ENCODE measurements at places on chromosomes 3 and 15. TPM values are rescaled to one million over a fixed set of nuclear protein-coding genes. Genes with fewer than 3 reads are reported as not detected.

DNA sequence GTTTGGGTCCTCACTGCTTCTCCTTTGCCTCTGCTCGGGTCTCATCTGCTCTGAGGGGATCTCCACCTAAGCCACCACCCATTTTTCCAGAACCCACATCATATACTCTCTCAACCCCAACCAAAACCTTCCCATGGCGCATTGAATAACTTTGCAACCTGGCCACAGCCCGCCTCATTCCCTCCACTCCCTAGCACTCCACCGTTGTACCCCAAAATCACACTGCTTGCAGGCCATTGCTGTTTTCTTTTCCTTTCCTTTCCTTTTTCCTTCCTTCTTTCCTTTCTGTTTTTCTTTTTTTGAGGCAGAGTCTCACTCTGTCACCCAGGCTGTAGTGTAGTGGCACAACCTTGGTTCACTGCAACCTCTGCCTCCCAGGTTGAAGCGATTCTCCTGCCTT, 3.1 kb upstream of the VPS18 start:
- no peak for DNase-seq

The IL12A gene
- 0.48 TPM for total RNA-seq

The ZNF385D gene
- 1.5 TPM for total RNA-seq

DNA sequence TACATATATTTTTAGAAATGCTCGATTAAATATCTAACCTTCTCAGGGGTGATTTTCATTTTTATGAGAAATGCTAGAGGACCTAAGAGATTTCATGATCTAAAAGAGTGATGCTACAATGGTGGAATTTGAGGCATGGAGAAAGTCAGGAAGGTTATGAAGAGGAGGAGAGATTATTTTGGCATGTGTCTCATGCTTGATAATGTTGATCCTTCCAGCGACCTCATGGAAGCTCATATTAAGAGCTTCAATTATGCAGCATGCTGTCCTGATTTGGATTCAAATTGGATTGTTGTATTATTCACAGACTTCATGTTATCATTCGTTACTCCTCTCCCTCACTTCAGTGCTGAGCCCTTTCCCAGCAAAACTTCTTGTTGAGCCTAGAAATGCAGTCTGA, 112.5 kb downstream of the RAP2B start:
- no peak for DNase-seq

The FEZF2 gene
- total RNA-seq = not detected

GRCh38 chr15:57357799-57358198, 18.5 kb upstream of the CGNL1 start:
- no peak for DNase-seq

The NAALADL2 gene
- total RNA-seq = 9.9 TPM

GRCh38 chr3:63588895-63589294, 63.6 kb upstream of the SNTN start:
- no peak for DNase-seq

The PBRM1 gene
- 56.1 TPM for total RNA-seq

- DNase-seq = no peak
These were observed 25.4 kb downstream of the GOLGB1 start for GRCh38 chr3:121724130-121724529.

DNA sequence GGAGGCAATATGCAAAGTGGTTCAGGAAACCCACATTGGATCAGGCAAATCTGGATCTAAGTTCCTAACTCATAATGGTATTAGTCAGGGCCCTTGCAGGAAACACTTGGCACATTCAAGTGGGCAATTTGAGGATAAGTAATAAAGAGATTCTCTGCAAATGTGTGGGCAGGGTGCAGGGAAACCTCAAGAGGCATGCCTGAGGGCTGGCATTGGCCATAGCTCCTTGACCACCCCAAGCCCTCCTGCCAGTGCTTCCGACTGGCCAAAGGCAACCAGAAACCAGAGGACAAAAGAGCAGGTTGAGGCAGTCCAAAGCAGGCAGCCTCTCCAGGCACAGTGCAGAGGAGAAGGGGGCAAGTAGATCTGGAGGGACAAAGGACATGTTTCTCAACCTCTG, 130.8 kb upstream of the SNTN start:
- DNase-seq = no peak

The C3orf20 gene
- total RNA-seq = not detected

- no peak for DNase-seq
These were observed 81.0 kb downstream of the FBXL2 start for GRCh38 chr3:33358172-33358781.

DNA sequence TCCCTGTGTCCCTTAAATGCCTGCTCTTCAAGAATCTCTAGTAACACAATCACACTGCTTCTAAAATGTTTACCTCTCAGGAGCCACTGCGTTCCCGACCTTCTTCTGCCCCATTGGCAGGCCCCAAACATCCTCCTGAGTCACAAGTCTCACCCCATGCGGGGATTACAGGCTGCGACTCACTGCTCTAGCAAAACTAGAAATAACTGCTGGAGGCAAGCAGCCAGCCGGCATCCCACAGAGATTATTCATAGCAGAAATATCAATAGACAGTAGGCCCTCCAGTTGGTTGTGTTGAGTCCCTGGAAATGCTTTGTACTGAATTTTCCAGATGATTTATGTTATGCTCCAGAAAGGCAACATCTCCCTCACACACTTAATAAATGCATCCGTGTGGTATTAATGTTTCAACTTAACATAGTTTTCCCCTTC, 64.8 kb downstream of the RFTN1 start:
- peak; percentile 82 for DNase-seq

- DNase-seq = no peak
These were observed 1237.9 kb downstream of the ROBO2 start for GRCh38 chr3:78277801-78278200.

The ELL3 gene
- 2.8 TPM for total RNA-seq

- peak; percentile 47 for DNase-seq
These were observed 27.9 kb upstream of the SLC12A8 start for GRCh38 chr3:125240496-125240895.

DNA sequence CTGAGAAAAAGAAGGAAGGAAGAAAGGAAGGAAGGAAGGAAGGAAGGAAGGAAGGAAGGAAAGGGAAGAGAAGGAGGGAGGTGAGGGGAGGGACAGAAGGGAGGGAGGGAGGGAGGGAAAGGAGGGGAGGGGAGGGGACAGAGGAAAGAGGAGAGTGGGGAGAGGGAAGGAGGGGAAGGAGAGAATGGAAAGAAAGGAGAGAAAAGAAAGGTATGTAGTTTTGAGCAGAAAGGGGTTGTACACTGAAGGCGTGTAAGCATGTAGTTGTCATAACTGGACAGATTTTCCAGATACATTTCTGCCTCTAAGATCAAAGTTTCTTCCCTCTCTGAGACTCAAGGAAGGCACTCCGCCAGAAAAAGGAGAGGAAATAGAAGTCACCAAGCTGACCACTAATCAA, 113.4 kb upstream of the KBTBD8 start:
- DNase-seq = no peak

The TOPAZ1 gene
- total RNA-seq = not detected

DNA sequence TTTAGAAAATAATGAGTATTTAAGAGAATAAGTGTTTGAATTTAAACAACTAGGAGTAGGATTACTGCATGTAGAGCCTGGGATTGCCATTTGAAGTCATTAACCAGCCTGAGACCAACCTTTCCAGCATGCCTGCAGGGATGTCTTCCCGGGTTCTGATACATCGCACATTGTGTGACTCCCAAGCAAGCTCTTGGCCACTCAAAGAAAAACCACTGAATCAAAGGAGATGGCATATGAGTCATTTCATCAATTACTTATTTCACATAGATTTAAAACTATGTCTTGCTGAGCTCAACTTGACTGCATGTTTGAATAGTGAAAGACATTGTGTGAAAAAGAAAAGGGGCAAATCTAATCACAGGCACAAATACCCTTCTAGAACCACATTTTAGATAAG, 15.0 kb upstream of the THBS1 start:
- DNase-seq = no peak

- DNase-seq = peak; percentile 85
These were observed 34.3 kb upstream of the ANKDD1A start for GRCh38 chr15:64877435-64877834.

The PSTPIP1 gene
- total RNA-seq = 6.0 TPM

The COLQ gene
- total RNA-seq = 2.9 TPM

The CYFIP1 gene
- 37.3 TPM for total RNA-seq

GRCh38 chr15:53312707-53313106, 446.8 kb downstream of the WDR72 start:
- DNase-seq = no peak

- DNase-seq = no peak
These were observed 418.2 kb downstream of the EPHA3 start for GRCh38 chr3:89525609-89526008.

GRCh38 chr3:80526153-80526552, 758.4 kb upstream of the ROBO1 start:
- DNase-seq = no peak

The MINDY2 gene
- 28.0 TPM for total RNA-seq

The ATP13A4 gene
- not detected for total RNA-seq

GRCh38 chr15:43105778-43106485, at the start of gene UBR1:
Gene UBR1 (minus strand): TSS chr15:43106038. CDS start chr15:43106022, 16 bp downstream.
- DNase-seq = peak; percentile 97

- no peak for DNase-seq
These were observed 58.2 kb upstream of the RAD18 start for GRCh38 chr3:9021271-9022009.

DNA sequence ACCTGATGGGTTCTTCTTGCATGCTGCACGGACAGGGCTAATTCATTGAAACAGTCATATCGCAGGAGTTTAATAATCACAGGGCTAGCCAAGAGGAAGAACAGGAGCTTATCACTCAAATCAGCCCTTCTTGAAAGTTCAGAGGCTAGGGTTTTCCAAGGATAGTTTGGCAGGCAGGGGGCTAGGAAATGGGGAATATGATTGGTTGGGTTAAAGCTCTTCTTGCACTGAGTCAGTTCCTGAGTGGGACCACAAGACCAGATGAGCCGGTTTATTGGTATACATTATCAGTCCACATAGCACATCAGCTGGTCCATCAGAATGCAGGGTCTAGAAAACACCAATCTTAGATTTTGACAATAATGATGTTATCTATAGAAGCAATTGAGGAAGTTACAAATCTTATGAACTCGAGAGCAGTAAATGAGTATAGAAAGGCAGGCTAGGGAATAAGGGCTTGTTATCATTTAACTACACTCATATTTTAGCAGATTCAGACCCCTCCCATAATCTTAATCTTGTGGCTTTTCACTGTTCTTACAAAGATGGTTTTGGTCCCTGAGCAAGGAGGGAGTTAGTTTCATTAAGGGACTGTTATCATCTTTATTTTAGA, 58.1 kb upstream of the SLC25A36 start:
- DNase-seq = no peak

DNA sequence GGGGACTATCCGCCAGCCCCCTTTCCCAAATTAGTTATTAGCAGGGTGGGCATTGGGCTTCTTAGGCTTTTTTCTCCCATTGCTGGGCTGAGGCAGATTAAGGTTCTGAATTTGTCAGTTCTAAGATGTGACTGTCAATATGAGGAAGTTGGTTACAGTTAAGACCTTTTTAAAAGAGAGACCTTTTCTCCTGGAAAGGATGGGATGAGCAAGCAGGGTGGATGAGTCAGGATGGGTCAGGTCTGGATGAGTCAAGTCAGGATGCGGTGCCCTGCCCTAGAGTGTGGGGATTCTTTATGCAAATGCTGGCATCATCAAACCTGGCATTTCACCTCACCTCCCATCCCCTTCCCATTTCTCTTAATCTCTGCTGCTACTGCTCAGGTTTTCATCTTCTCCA, 1.9 kb downstream of the AEN start:
- no peak for DNase-seq

DNA sequence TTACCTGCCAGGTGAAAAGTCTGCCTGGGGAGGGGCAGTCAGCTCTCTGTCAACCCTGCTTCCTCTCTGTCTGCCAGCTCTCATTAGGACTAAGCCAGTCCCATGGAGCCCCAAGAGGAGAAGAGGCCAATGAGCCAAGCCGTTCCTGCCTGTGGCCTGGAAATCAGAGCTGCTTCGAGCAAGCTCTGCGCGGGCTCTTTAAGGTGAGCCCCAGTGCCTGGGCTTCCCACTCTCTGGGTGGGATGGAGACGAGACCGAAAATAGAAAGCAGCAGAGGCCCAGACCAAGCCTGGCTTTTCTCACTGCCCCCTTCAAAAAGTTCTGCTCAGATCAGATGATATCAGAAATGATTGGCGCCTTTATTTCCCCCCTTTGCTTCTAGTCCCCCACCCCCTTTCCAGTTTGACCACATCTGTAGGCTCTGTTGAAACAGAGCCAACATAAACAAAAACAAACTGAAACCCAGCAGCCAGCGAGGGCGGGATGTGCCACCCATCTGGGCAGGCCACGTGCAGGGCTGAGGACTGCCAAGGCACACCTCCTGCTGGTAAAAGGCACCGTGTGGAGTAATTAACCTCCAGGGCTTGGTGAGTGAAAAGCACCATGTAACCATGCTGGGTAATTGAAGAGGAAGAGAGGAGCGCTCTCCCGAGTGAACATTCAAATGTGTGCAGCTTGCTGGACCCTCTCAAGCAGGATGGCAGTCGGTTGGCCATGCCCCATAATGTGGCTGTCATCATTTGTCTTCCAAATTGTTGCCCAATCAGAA, 471.0 kb upstream of the PROK2 start:
- peak; percentile 68 for DNase-seq

The C2CD4A gene
- total RNA-seq = not detected

The ST8SIA2 gene
- total RNA-seq = 0.03 TPM

- no peak for DNase-seq
These were observed 46.6 kb downstream of the FBLN2 start for GRCh38 chr3:13595485-13595884.

The LRRN1 gene
- not detected for total RNA-seq

- DNase-seq = no peak
These were observed 9.5 kb downstream of the RUVBL1 start for GRCh38 chr3:128113817-128114794.

DNA sequence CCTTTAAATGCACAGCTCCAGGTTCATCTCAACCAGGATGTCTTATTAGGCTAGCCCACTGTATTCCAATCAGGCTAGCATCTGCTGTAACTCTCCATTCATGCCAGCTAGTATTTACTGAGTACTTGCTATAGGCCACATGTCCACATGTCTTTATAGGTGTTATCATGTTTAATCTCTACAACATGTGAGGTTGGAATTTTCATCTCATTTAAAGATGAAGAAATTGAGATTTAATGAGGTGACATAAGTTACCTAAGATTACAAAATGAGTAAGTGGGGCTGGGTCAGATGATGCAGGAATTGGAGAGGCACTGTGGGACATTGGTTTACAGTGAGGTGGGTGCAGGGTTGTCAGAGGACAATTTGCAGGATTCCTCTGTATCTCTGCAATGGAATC, 2.9 kb downstream of the IFT122 start:
- no peak for DNase-seq

GRCh38 chr3:187807086-187807862, 62.0 kb upstream of the BCL6 start:
- DNase-seq = no peak

GRCh38 chr3:136938334-136938733, 19.4 kb upstream of the IL20RB start:
- no peak for DNase-seq

- DNase-seq = no peak
These were observed 61.8 kb upstream of the GOLGA6B start for GRCh38 chr15:72592676-72593075.

DNA sequence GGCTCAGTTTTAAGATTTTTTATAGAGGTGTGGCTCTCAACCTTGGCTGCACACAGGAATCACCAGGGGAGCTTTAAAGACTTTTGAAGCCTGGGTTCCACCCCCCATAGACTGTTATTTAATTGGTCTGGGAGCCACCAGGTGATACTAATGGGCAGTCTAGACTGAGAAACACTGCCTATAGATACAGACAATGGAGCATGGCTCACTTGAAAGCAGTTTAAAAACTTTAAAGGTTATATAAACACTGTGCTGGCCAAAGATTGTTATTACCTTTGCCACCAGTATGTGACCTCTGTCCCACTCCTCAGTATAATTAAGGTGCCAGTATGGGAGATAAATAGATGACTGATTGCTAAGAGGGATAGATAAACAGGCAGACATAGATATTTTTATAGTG, 3.8 kb downstream of the GOLIM4 start:
- DNase-seq = no peak

GRCh38 chr3:184259396-184259877, 1.9 kb downstream of the CAMK2N2 start:
- DNase-seq = no peak
